ENCODE measurements at places on chromosomes 13 and 19.

DNA sequence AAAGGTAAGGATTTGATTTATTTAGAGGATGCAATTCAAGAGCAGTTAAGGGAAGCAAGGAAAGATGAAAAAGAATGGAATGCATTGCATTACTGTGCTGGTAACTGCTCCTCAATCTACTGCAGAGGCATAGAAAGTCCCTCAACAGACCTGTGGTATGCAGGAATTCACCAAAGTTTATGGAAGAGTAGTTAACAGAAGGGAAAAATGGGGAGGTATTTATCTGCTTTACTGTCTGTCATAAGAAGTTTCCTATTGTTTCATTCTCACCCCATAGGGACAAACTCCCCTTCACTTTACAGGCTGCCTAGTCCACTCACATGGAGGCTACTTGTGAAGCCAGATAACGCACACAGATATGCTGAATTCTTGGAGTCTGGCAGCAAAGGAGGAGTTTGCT, 354.9 kb upstream of the SPRY2 start:
- DNase-seq, result no peak

GRCh38 chr19:1471515-1472160, 7.4 kb downstream of the C19orf25 start:
- no peak for DNase-seq

DNA sequence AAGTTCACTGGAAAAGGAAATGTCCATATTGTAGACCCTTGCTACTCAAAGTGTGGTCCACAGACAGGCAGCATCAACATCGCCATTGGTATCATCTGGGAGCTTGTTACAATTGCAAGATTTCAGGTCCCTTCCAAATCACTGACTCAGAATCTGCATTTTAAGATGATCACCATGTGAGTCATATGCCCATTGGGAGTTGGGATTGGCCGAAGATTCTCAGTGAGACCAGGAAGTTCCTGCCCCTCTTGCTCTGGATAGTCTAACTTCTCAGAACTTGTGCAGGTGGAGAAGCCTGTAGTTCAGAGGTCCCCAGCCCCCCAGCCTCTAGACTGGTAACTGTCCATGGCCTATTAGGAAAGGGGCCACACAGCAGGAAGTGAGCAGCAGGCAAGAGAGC, 48.9 kb upstream of the URAD start:
- DNase-seq, result no peak

GRCh38 chr13:34587576-34587975, 354.5 kb upstream of the NBEA start:
- DNase-seq, result no peak

GRCh38 chr19:32708457-32708856, 11.1 kb upstream of the TDRD12 start:
- no peak for DNase-seq

DNA sequence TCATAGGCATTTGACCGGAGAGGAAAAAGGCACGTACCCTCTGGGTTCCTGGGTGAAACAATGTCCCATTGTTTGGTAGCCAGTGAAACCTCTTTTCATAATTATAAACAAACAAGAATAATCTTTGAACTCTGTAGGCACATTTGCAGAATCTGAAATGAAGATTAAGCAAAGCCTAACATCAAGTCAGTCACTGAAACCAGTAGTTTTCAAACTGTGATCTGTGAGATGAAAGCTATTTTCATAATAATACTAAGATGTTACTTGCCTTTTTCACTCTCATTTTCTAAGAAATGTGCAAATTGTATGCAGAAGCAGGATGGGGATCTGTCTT, 105.4 kb downstream of the WDFY2 start:
- no peak for DNase-seq

- no peak for DNase-seq
Measured at GRCh38 chr13:21055016-21055415, 6.4 kb downstream of the LATS2 start.

- DNase-seq, result no peak
Measured at GRCh38 chr13:80177327-80177726, 163.6 kb downstream of the SPRY2 start.

GRCh38 chr13:50839828-50840227, 3.7 kb downstream of the DLEU7 start:
- DNase-seq, result no peak

DNA sequence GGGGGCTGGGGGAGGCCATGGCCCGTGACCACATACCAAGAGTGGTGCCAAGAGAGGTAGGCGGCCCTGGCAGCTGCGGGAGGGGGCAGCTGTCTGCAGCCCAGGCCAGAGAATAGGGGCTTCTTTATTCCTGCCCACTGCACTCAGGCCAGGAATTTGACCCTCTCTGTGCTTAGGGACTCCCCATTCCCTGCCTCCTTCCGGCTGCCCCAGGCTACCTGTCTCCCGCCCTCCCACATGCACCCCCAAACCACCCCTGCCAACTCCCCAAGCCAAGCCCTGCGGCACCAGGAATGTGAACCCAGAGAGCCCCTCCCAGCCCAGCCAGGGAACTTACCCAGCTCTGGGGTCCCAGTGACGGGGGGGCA, 687 bp downstream of the PLEKHA4 start:
- no peak for DNase-seq

- DNase-seq, result no peak
Measured at GRCh38 chr13:44648392-44649103, 72.4 kb upstream of the TSC22D1 start.

DNA sequence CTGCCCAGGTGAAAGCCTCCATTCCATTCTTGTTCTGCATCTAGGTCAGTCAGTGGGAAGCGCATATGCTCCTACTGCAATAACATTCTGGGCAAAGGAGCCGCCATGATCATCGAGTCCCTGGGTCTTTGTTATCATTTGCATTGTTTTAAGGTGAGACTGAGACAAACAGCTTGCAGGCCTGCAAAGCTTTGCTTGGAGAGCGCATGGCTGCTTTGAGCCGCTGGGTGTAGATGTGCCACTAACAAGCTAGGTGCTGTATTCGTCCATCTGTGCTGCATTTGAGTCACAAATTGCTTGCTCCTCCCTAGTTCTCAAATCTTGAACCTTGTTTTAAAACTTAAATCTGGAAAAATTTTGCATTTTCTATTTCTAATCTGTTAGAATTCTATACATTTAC, 219.1 kb downstream of the LMO7 start:
- no peak for DNase-seq

- no peak for DNase-seq
Measured at GRCh38 chr13:46304546-46304945, 82.5 kb downstream of the RUBCNL start.
